EL (cell line): ENCODE measurements at places on chromosomes 2 and 18.

- DNase-seq: peak; percentile 65
Observed at GRCh38 chr2:25378731-25379490, 37.2 kb upstream of the DNMT3A start.

DNA sequence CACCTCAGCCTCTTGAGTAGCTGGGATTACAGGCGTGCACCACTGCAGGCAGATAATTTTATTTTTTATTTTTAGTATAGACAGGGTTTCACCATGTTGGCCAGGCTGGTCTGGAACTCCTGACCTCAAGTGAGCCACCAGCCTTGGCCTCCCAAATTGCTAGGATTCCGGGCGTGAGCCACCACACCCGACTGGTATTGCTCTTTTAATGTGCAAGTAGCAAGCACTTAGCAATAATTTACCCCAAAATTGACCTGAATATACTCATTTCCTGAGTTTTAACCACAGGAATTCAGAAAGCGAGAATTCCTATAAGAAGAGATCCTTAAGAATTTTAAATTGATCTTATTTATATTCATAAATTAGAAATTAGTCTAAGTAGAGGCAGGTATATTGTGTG, 169.1 kb downstream of the CDH2 start:
- peak; percentile 71 for DNase-seq

GRCh38 chr2:39665811-39666490, at the start of gene TMEM178A:
Gene TMEM178A (plus strand): TSS chr2:39665917. CDS start chr2:39665975, 58 bp downstream.
- DNase-seq: peak; percentile 13

DNA sequence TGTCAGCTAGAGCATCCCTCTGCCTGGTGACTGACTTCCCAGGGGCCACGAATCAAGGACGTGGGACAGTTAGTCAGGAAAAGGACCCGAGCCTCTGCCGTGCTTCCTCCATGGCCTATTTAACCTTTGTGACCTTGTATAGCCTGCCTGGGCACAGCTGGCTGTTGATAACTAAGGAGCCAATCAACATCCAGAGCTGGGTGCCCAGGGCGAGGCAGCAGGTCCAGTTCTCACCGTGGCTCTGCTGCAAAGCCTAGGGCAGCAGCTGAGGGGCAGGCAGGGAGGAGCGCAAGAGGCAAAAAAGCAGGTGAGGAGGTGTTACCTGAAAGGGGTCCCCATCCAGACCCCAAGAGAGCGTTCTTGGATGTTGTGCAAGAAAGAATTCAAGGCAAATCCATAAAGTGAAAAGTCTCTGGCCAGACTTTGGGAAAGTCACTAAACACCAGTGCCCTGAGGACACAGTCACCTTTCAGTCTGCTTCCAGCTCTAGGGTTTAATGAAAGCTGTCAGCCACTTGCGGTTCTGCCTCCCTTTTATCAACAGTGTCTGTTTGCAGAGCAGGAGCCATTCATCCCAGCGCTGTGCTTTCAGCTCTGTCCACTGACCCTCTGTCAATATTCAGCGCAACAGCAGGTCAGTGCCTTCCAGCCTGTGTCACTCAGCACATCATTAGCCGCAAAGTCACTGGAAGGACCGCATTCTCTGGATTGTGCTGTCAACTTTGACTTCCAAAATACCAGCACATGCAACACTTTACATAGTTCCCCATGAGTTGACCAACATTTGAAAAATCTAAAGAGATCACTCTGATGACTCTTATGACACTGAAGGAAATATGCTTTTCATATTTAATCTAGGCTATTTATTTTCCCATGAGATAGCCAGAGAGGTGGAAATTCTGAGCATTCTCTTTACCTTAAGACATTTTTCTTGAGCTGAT, 38.6 kb upstream of the ASAP2 start:
- no peak for DNase-seq

DNA sequence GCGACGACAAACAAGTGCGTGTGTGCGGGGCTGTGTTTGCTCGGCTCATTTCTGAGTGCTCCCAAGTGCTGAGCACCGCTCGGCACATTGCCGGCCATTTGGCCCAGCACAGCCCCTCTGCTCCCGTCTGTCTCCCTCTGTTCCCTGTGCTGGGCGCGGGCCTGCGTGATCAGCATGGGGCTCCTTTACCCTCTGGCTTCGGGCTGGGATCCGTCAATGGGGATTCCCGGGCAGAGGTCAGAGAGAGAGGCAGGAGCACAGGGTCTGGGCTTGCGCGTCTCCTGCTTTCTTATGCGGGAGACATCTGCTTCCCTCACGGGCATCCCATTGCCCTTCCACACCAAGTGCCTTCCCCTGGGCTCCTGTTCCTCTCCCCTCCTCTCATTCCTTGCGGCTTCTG, 234.0 kb downstream of the ACKR3 start:
- DNase-seq: no peak

- DNase-seq: no peak
Observed at GRCh38 chr2:109601783-109602182, 12.0 kb downstream of the SEPTIN10 start.

GRCh38 chr18:76209597-76209996, 285.4 kb downstream of the ZNF516 start:
- DNase-seq: peak; percentile 26

GRCh38 chr2:113219889-113220641, 46.3 kb downstream of the PSD4 start:
- DNase-seq: peak; percentile 62

- DNase-seq: peak; percentile 72
Observed at GRCh38 chr18:8389391-8390340, 219.6 kb upstream of the RAB12 start.

DNA sequence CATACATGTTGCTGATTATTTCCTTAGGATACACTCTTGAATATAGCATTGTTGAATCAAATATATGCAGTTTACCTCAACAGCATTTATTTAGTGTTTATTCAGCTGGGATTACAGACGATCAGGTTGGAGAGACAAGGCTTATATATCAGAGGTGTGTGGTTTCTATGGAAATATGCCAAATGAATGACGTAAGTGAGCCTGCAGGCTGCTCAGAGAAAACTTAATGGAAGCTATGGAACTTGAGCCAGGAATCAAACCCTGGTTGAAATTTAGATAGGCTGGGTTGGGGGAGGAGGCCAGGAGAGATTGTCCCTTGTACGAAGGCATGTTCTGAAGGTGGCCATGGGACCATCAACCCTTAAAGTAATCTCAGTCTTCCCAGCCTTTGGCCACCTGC, 79.5 kb downstream of the INPP4A start:
- DNase-seq: no peak

- no peak for DNase-seq
Observed at GRCh38 chr2:127421871-127422558, 3.8 kb downstream of the PROC start.

- no peak for DNase-seq
Observed at GRCh38 chr2:177231270-177231669, 18.7 kb downstream of the HNRNPA3 start.

- DNase-seq: no peak
Observed at GRCh38 chr2:174881678-174882077, 117.4 kb upstream of the CHRNA1 start.

GRCh38 chr18:41972067-41972925, 17.3 kb downstream of the PIK3C3 start:
- DNase-seq: no peak

DNA sequence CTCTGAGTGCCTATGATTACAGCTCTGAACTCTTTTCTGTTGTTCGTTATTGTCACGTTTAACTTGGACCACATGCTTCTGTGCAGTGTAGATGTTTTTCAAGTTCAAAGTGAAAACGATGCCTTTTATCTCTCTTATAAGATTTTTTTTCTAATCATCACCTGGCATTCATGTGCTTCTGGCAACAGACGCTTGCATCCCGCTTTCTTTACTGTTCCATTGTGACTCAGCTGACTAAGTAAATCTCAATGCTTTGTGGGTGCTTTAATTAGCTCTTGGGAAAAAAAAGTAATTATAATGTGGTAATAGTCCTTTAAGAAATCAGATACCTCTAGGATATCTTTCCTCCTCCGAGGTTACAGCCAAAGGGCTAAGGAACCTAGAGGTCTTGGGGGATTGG, 31.2 kb upstream of the RMP24 start:
- DNase-seq: no peak
